ENCODE measurements at places on chromosomes 5 and 9.

- no peak for DNase-seq
Measured at GRCh38 chr9:72788966-72789735, 163.7 kb downstream of the ALDH1A1 start.

DNA sequence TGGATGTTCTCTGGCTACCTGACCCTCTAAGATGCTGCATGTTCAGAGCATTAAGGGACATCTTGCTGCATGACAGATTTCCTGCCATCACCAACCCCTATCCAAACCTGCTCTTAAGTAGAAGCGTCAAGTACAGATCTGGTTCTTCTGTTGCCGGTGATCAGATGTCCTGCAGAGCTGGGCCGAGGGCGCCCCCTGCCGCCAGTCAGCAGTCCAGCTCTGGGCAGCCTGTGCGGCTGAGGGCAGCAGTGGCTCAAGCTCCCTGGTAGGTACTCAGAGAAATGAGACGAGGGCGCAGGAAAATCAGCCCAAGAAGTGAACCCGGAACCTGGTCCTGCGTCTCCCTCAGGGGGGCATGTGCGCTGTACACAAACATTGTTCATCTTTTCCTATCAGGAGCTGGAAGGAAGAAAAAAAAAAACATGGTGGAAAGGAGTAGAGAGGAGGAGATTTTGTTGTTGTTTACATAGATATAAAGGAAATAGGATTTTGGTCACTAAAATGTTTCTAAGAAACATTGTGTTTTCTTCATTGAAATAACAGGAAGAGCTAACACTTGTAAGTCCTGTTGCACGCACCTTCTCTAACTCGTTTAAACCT lies 95.8 kb downstream of the CFAP90 start:
- DNase-seq: peak; percentile 65

DNA sequence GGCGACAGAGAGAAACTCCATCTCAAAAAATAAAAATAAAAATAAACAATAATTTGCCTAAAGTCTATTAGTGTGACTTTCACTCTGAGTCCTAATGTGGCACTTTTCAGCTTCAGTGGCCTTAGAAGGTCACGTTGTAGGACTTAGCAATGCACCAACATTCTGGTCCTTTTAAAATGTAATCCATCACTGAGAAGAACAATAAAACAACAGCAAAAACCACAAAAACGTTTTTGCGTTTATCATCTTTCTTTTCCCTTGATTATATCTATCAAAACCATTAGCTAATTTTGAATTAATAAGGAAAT lies 190.1 kb upstream of the ZNF608 start:
- DNase-seq: no peak

DNA sequence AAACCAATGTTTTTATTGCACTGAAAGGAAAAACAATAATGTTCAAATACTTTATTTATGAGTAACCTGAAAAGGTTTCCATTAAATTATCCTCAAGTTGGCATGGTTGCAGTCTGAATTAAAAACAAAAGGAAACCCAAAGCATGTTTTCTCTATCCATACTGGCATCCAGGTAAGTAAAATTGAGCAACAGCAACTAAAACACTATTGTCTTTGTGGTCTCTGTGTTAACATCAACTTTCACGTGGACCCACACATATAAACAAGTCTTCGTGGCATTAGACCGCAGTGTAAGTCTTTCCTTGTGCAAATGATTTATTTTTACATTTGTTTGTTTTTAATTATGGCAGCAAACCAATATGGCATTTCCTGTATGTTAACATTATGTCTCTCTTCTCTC lies 757.6 kb downstream of the SEMA5A start:
- no peak for DNase-seq

DNA sequence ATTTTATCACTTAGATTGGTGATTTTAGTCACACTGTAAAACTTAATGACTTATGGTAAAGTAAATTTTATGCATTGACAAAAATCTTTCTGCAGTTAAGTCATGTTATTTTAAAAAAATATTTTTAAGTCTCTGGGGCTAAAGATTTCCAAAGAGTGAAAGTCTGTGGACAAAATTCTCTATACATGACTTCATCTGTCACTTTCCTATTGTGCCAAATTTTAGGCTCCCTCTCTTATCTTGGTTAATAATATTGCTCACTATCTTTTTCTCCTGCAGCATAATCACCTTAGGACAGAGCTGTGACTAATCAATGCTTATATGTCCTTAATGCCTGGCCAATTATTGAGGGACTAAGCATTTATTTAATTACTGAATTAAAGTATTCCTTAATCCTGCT lies 15.2 kb downstream of the LURAP1L start:
- DNase-seq: no peak

GRCh38 chr5:24591426-24591825 lies 53.4 kb downstream of the CDH10 start:
- DNase-seq: no peak

Data from NCI-H1436 (cell line).